ENCODE measurements at places on chromosomes 3 and 15.

GRCh38 chr15:88663141-88663621 lies 24.4 kb downstream of the ISG20 start:
- no peak for DNase-seq

- no peak for DNase-seq
Measured at GRCh38 chr3:126986001-126986400, 3.1 kb downstream of the PLXNA1 start.

DNA sequence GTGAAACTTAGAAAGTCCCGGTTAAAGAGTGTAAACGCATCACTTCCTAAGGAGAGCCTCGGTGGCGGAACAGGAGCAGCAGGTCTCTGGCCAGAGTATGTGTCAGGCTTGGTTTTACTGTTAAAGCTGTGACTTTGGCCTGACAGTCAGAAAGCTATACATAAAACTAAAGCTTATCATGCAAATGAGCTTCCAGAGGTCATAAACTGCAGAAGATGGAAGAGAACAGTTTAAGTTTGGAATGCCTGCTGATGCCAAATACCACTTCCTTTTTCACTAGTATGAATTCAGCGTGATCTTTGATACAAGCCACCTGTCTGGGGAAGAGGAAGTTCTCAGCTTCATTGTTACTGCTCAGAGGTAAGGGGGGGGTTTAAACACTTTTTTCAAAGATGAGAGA lies 125.1 kb upstream of the CTDSPL start:
- no peak for DNase-seq

GRCh38 chr15:89893696-89894447 lies at the start of gene AP3S2:
Gene AP3S2, minus strand, starts transcription at chr15:89893994. Its CDS starts 45 bp downstream, at chr15:89893949.
- DNase-seq: peak; percentile 90

GRCh38 chr15:101306341-101307047 lies 11.4 kb upstream of the SNRPA1 start:
- DNase-seq: no peak

DNA sequence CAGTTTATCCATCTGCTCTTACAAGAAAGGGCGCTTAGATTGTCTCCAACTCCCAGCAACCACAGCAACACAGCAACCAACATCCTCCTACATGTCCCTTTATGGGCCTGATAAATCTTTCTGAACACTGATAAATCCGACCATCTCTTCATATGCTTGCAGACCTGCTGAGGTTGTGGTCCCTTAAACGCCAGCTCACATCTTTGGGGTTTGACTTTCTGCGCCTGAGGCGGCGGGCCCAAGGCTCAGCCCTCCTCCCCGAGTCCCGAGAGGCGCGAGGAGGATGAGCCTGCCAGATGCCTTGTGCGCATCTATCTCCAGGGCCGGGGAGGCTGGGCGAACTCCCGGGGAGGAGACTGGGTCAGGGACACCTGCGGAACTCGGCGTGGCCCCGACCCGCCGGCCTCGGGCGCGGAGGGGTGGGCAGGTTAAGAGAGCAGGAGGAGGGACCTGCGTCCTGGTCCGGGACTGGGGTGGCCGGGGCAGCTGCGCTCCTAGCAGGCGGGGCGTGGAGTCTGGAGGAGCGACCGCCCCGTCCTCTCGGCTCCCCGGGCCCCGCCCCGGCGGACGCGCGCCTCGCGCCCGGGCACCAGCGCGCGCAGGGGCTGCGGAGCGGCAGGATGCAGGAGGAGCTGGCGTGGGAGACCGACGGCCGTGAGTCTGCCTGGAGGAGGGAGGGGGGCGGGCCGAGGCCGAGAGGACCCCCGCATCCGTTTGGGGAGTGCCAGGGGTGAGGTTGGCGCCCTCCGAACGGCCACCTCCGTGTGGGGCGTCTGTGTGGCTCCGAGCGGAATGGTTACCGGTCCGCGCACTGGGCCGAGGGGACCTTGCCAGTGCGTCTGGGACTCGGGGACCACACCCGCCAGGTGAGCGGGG lies at the start of gene ANKDD1A:
Gene ANKDD1A (plus strand): TSS at position 592 of the 876 bp plus-strand sequence. CDS start 29 bp downstream, at position 621.
- DNase-seq: peak; percentile 96

DNA sequence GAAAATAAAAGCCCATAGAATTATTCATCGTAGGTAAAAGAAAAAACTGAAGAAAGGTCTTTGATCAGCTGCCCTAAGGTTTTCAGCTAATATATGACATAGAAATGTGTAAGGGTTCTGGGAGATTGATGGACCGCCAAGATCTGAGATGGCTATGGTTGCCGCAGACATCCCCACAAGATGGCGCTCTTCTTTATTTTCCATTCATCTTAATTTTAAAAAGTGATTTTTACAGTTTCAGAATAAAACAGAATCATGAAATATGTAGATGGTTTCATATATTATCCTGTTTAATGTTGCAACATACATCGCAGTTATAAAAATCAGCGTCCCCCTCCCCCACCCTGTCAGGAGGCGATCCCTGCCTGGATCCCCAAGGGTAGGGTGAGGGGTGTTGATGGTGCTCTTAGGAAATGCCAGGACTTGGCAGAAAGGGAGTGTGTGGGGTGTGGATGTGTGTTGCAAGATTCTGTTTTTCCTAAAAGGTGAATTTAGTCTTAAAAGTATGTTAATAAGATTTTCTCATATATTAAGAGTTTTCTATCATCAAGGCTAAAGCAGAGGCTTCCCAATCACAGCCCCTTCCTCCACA lies 68.8 kb downstream of the ANXA2 start:
- DNase-seq: peak; percentile 50

DNA sequence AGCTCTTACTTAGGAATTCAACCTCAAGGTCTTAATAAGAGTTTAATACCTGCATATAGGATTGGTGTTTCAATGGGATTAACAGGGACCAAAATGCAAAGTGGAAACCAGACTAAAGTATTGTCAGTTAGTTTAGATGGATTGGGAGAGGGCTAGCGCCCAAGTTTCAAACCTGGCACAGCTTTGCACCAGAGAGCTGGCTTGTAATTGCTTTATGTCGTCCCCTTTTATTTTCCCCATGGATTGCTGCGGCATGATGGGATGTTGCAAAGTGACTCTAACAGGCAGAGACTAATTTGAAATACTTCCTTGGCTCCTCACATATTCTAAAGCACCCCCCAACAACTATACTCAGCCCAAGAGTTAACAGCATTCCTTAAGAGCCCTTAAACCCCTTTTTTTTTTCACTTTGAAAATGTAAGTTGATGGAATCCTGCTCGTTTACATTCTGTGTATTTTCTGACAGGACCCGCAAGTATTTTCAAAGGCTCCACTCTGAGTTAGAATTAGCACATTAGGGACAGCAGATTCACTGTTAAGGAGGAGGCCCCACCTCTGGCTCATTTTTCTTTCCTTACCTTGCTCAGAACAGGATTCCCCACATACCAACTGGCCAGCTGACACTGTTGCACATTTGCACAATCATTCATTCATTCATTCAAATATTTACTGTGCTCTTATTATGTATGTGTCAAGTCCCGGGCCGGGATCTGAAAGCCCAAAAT lies 214.2 kb downstream of the ERC2 start:
- DNase-seq: peak; percentile 32

GRCh38 chr3:175476489-175476888 lies 617.4 kb downstream of the NAALADL2 start:
- DNase-seq: no peak

DNA sequence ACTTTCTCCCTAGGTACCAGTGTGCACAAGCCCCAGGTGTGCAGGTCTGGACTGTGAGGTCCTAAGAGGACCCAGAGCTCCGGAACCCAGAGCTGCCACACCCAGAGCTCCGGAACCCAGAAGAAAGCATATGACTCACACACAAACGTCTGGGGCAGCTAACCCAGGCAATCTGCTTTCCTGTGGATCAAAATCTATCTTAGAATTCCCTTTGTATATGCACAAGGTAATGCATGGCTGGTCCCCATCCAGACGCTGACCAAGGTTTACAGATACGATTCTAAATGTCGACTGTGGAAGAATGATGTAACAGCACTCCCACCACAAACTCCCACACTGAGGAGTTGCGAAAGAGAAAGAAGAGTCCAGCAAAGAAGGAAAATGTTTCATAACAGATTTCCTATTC lies 15.7 kb downstream of the KCNMB2 start:
- DNase-seq: no peak

- peak; percentile 8 for DNase-seq
Measured at GRCh38 chr3:41525303-41526064, 326.2 kb downstream of the CTNNB1 start.

DNA sequence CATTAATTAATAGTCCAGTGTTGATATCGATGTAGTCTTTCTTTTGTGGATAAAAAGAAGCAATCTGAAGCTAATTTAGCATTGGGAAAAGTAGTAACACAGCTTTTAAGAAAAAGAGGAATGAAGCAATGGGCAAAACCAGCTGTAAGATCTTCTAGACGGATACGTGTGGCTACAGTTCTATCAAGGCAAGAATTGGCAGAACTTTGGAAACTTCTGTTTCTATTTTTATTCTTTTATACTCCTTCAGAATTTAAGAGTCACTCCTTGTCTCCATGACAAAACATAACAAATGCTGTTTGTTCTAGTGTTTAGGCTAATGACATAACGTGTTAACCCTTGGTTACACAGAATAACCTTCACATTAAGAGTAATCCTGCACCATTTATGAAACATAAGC lies 289.2 kb downstream of the ROBO2 start:
- no peak for DNase-seq

DNA sequence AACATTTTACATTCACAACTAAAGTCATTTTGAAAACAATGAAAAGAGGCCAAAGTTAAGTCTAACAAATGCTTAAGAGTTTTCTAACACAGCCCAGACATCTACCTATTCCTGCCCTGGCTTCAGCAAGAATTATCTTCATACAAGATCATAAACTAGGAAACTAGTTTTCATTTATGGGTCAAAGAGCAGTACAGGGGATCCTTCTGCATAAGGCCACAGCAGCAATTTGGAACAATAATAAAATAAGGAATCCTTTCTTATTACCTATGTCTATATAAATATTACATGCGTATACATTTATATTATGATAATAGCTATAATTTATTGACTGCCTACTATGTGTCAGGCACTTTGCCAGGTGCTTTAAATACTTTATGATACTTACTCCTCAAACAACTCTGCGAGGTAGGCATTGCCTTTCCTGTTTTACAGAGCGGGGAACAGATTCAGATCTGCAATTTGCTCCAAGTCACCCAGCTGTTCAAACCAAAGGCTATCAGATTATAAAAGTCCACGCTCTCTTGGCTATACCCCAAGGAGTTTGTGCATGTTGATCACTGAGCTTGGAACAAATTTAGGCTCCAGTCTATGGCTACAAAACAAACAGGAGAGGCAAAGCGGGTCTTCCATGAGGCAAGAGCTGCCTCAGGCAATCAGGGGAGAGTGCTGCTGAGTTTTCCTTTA lies 196.4 kb downstream of the RORA start:
- no peak for DNase-seq

- DNase-seq: no peak
Measured at GRCh38 chr15:98330692-98331435, 317.5 kb upstream of the IGF1R start.

DNA sequence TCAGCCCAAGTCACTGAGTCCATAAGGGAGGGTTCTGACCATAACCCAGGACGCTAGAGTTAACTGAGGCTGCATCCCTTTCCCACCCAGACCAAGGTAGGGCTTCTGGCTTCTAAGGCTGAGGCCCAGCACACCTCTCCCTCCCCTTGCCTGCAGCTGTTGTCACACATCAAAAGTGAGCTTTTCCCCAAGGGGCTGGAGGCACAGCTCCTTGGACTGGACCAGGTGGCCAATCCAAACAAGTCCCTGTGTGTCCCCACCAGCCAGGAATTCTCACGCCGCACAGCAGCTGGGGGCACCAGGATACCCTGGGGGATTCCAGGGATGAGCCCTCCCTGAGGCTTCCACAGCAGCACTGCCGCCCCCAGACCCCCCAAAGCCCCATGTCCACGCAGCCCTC lies 22.3 kb upstream of the ISLR2 start:
- DNase-seq: no peak

DNA sequence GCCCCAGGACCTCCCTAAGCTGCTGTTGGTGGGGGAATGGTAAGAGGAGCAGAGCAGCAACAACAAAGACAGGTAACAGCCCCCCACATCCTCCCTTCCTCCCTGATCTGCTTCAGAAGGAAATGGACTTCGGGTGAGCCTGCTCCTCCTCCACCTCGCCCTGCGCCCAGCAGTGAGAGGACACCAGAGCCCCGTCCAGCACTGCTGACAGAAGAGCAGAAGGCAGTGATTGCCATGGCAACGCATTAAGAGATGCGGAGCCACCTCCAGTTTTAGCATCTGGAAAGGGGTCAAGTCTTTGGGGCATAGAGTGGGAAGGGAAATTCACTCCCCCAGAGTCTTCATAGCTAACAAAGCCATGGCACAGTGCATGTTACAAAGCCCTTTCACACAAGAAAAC lies 77.6 kb upstream of the HRH1 start:
- DNase-seq: peak; percentile 37

- DNase-seq: no peak
Measured at GRCh38 chr3:88996691-88997090, 110.7 kb upstream of the EPHA3 start.
